ENCODE measurements at places on chromosomes 12 and 14.
A peak's percentile ranks its signal among the peaks of the same experiment; 100 is the strongest.

DNA sequence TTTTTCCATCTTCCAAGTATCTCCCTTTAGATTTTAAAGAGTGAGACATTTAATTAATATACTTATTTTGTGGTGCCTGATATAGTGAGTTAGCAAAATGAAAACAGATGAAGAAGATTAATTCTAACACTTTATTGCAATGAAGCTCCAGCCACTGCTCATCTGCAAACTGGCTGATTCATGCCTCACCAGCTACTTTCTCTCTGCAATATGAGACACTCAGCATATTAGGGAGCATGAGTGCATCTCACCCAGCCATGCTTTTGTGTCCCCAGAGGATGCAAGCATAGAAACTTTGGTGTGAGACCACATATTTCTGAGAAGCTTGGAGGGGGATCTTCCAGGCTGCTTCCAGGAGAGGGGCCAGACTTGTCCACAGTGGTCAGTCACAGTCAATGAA is 148.6 kb downstream of the BMP4 start:
- no peak for DNase-seq

GRCh38 chr14:67522270-67522669 is 10.8 kb upstream of the PLEKHH1 start:
- DNase-seq: no peak

GRCh38 chr14:74591899-74592298 is 20.1 kb downstream of the LTBP2 start:
- peak; percentile 3 for DNase-seq

GRCh38 chr14:105201925-105202513 is 20.9 kb upstream of the NUDT14 start:
- no peak for DNase-seq

GRCh38 chr12:126860210-126860609 is 1406.8 kb upstream of the TMEM132C start:
- DNase-seq: no peak

- DNase-seq: no peak
Observed at GRCh38 chr14:72921396-72921795, 4.9 kb upstream of the DCAF4 start.

GRCh38 chr12:118650586-118650960 is 274.2 kb downstream of the SUDS3 start:
- no peak for DNase-seq

- no peak for DNase-seq
Observed at GRCh38 chr14:55585854-55586253, 5.8 kb downstream of the KTN1 start.

- no peak for DNase-seq
Observed at GRCh38 chr14:27608377-27608776, 1010.5 kb upstream of the NOVA1 start.

GRCh38 chr12:104234926-104235499 is 19.4 kb downstream of the TXNRD1 start:
- no peak for DNase-seq

Measured in posterior cingulate gyrus (tissue), 11 donors.